ENCODE measurements at places on chromosomes 12 and 14.

GRCh38 chr12:125434936-125435443, 369.8 kb downstream of the AACS start:
- H3K27me3 ChIP-seq = no peaks in the 10 kb centered on the region
- no peak overlapping the region for H3K4me3 ChIP-seq
- no peaks in the 10 kb centered on the region for H3K4me1 ChIP-seq

DNA sequence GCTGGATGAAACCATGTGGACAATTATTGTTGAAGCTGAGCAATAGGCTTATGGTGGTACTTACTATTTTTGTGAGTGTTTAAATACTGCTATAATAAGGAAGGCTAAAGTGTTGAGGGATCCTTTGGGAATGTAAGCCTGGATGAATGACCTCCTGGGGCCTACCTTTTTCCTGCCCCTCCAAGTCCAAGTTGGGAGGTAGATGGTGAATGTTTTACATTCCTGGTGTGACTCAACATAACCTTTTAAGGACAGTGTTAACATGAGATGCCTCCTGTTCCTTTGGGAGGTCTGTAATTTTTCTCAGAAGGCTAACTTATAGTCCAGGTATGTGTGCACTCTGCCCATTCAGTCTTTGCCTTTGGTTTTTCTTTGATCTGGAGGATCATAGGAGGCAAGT, 315.9 kb downstream of the NRXN3 start:
- no peaks in the 10 kb centered on the region for H3K36me3 ChIP-seq
- H3K27me3 ChIP-seq = no peaks in the 10 kb centered on the region
- H3K4me3 ChIP-seq = no peak overlapping the region
- no peak overlapping the region for H3K27ac ChIP-seq
- no peak for DNase-seq
- H3K4me1 ChIP-seq = no peaks in the 10 kb centered on the region

DNA sequence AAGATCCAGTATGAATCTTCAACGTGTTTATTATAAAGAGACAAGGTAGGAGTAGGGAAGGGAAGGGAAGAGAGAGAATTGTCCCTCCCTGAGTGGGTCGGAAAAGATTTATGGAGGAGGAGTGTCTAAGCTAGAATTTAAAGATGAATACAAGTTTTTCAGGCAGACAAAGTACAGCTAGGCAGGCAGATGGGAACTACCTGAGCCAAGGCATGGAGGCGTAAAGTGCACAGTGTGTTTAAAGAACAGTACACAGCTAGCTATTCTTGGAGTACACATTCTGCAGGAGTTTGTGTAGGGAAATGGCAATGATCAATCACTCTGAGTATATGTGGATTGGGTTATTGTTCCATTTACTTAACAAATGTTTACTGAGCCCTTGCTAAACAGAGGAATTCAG, 20.1 kb downstream of the PLEKHG7 start:
- H3K4me1 ChIP-seq = no peaks in the 10 kb centered on the region
- no peaks in the 10 kb centered on the region for H3K36me3 ChIP-seq
- H3K27ac ChIP-seq = no peak overlapping the region
- DNase-seq = no peak

DNA sequence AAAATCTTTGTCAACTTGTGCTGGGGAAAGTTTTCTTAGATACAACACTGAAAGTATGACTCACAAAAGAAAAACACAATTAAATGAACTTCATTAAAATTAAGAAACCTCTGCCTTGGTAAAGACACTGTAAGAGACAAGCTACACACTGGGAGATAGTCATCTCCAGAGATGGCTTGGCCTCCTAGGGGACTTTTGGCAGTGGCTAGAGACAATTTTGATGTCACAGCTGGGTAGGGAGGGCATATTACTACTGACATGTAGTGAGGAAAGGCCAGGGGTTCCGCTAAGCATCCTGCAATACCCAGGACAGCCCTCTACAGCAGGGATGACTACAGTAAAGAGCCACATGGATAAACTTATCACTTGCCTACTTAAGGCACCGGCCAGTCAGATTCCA, 8.7 kb upstream of the RNASE4 start:
- no peak overlapping the region for H3K4me3 ChIP-seq
- H3K27me3 ChIP-seq = peaks cover 3% of the 10 kb centered on the region
- no peak for DNase-seq
- H3K36me3 ChIP-seq = no peaks in the 10 kb centered on the region

DNA sequence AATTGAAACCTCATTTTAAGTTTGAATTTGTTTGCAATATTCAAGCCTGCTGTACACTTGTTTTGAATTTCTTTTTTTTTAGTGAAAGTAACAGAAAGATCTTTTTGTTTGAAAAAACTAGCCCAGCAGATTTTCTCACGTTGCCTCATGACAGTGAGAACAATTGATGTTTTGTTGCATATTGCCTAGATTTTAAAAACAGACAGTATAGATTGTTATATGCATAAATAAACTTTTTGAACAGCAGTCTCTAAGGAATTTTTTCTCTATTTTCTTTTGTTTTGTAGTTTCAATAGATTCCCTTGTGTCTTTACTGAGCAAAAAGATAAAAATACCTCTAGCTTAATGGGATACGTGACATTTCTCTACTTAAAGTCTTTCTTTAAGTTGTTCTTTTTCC, 15.4 kb downstream of the OR6C6 start:
- peaks cover 2% of the 10 kb centered on the region for H3K27me3 ChIP-seq
- DNase-seq = no peak
- no peak overlapping the region for H3K27ac ChIP-seq

- H3K27me3 ChIP-seq = no peaks in the 10 kb centered on the region
- no peak overlapping the region for H3K27ac ChIP-seq
- H3K4me1 ChIP-seq = no peaks in the 10 kb centered on the region
- H3K4me3 ChIP-seq = no peak overlapping the region
- no peak for DNase-seq
- no peaks in the 10 kb centered on the region for H3K36me3 ChIP-seq
These were observed 100.2 kb downstream of the SRGAP1 start for GRCh38 chr12:63944586-63945228.

GRCh38 chr12:45852508-45852907, 123.0 kb downstream of the ARID2 start:
- no peak overlapping the region for H3K4me3 ChIP-seq
- H3K27ac ChIP-seq = no peak overlapping the region
- no peaks in the 10 kb centered on the region for H3K27me3 ChIP-seq
- DNase-seq = no peak
- peaks cover 48% of the 10 kb centered on the region for H3K36me3 ChIP-seq

DNA sequence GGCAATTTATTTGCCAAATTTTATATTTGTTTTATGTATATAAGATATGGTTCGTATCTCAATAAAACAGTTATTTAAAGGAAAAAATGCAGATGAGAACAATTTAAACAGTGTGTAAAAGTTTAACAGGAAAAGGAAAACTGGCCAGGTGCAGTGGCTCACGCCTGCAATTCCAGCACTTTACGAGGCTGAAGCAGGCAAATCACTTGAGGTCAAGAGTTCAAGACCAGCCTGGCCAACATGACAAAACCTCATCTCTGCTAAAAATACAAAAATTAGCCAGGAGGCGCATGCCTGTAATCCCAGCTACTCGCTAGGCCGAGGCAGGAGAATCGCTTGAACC, 22.3 kb downstream of the G2E3 start:
- H3K4me1 ChIP-seq = peaks cover 22% of the 10 kb centered on the region
- no peak overlapping the region for H3K27ac ChIP-seq
- H3K27me3 ChIP-seq = no peaks in the 10 kb centered on the region
- no peak for DNase-seq

GRCh38 chr12:69886109-69886508, 61.1 kb downstream of the MYRFL start:
- no peak overlapping the region for H3K27ac ChIP-seq
- no peaks in the 10 kb centered on the region for H3K36me3 ChIP-seq
- H3K27me3 ChIP-seq = peaks cover 6% of the 10 kb centered on the region
